Foreskin fibroblast (primary cell): ENCODE measurements at places on chromosomes 2 and 18.
A peak's percentile ranks its signal among the peaks of the same experiment; 100 is the strongest.

DNA sequence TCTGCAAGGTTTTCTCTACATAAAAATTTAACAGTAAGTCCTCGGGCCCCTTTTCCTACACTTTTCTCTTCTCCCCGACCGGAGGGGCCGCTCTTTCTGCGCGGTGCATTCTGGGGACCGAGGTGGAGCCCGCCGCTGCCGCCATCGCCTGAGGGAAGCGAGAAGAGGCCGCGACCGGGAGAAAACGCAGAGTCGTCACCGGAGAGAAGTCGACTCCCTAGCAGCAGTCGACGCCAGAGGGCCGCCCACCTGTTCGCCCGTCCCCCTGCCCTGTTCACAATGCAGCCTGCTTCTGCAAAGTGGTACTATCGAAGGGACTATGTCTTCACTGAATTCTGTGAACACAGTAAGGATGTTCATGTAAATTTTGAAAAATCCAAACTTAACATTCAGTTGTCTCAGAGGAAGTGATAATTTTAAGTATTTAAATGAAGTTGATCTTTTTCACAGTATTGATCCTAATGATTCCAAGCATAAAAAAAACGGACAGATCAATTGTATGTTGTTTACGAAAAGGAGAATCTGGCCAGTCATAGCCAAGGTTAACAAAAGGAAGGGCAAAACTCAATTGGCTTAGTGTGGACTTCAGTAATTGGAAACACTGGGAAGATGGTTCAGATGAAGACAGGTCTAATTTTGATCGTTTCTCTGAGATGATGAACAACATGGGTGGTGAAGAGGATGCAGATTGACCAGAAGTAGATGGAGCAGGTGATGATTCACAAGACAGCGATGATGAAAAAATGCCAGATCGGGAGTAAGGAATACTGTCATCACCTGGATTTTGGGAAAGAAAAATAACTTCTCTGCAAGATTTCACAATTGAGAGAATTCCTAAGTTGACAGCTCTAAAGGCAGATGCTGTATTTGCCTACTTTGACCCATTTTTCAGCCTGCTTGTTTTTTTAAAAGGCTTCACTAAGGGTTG is 55.8 kb downstream of the ASXL2 start:
- peak; percentile 31 for DNase-seq

DNA sequence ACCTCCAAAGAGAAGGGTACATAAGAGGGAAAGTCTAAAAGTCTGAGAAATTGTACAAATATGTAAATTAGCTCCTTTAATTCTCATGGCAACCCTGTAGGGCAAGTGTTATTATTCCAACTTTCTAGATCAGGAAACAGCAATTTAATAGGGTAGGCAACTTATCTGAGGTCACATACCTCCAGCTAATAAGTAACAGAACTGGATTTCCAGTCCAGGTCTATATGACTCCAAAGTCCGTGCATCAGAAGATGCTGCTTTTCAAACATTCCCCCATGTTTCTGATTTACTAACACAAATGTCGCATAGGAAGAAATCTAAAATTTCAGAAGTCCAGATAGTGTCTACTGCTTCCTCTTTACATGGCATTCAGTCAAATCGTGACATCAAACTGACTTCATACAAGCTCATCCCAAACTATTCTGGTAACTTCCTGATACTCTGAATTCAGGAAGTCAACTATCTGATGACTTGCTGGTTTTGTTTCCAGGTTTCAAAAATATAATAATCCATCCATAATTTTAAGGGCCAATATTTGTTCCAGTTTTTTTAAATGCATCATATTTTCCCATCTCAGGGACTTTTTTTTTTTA is 419.3 kb upstream of the ACVR2A start:
- no peak for DNase-seq

DNA sequence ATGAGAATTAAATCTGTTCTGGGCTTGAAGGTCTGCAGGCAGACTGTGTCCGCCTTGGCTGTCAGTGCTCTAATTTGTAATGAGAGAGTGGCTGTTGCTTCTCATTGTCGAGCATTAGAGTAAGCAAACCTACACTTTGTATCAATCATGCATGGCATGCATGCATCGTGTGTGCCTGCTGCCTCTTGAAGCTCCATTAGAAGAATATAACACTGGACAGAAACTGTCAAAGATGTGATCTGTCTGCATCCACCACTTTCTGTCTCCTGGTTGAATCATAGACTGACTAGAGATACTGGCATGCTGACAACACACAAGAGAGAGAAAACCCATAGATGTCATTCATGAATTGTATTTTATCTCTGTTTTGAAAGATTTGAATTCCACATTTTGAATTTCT is 275.0 kb upstream of the NXPH2 start:
- no peak for DNase-seq

DNA sequence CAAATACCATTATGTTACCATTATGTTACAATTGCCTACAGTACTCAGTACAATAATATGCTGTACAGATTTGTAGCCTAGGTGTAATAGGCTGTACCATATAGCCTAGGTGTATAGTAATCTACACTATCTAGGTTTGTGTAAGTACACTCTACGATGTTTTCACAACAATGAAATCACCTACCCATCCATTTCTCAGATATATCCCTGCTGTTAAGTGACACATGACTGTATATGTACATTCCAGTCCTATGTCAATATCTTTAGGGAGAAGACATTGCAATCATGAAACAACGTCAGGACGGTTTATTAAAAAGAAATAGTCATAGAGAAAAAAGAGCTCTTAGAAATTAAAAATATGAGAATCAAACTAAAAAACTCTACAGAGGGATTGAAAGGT is 119.0 kb upstream of the CDC42EP3 start:
- no peak for DNase-seq

GRCh38 chr2:55995211-55995610 is 71.6 kb upstream of the EFEMP1 start:
- no peak for DNase-seq

DNA sequence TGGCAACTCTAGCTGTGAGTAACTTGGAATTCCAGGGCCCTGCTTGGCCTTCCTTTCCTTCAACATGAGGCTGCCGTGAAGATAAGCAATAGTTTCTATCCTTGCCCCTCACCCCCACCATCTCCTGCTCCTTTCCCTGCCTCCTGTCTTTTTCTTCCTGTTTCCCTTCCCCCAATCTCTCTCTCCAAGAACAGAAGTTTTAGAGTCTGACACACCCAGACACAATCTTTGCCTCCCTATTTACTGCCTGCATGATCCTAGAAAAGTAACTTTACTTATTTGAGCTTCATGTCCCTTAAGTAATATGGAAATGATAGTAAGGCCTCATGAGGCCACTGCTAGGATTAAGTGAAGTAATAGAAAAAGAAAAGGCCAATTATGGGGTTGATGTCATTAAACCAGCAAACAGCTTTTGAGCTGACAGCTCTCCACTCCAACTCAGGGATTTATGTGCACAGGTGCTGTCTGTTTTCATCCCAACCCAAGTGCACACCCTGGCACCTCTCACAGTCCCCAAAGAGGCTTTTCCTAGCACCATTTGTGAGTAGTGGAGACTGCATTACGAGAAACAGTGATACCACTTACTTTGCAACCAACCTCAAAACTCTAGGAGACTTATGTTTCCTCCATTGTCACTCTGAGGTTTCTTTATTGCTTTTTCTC is 123.7 kb upstream of the SIX3 start:
- DNase-seq, result no peak

- no peak for DNase-seq
Observed at GRCh38 chr2:196725218-196725617, 74.3 kb downstream of the GTF3C3 start.

- DNase-seq, result no peak
Observed at GRCh38 chr2:222731201-222731621, 59.8 kb downstream of the MOGAT1 start.

- peak; percentile 44 for DNase-seq
Observed at GRCh38 chr18:54983041-54983686, 23.9 kb upstream of the CCDC68 start.

- DNase-seq, result no peak
Observed at GRCh38 chr2:96964221-96964905, 22.0 kb downstream of the FAM178B start.

DNA sequence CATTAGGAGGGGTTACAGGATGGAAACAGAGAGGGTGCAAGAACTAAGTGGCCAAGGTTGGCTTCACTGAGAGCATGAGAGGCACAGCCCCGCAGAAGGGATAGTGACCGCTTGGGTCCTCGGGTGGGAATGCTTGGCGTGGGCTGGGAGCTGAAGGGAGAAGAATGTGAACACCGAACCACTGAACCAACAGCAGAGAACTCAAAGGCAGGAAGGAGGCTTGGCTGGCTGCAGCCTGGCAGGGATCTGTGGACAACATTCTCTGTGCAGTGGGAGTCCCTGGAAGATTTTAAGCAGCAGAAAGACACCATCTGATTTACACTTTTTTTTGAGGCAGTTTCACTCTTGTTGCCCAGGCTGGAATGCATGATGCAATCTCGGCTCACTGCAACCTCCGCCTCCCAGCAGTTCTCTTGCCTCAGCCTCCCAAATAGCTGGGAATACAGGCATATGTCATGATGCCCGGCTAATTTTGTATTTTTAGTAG is 33.9 kb downstream of the SOWAHC start:
- peak; percentile 12 for DNase-seq

DNA sequence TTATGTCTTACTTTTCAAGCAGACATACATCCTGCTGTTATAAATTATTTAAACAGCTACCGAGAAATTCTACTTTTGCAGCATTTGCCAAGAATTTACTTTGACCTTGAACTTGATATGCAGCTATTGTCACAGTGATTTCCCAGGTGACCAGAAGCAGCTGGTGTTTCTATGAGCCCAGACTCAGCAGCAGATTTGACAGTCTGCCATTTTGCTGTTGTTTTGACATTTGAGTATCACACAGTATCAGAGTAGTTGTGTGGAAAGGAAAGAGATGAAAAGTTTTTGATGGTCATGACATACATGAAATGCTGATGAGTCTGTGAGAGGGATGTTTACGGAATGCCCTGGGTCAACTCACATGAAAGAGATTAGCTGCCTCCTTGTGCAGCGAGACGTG is 6.6 kb upstream of the CCDC195 start:
- no peak for DNase-seq

DNA sequence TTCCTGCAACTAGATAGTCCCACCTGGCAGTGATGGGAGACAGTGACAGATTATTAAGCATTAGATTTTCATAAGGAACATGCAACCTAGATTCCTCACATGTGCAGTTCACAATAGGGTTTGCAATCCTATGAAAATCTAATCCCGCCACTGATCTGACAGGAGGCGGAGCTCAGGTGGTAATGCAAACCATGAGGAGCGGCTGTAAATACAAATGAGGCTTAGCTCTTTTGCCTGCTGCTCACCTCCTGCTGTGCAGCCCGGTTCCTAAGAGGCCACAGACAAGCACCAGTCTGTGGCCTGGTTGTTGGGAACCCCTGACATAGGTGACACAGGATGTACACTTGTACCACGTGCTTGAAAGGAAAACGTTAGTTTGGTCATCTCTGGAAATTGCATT is 41.6 kb downstream of the CDH19 start:
- no peak for DNase-seq

DNA sequence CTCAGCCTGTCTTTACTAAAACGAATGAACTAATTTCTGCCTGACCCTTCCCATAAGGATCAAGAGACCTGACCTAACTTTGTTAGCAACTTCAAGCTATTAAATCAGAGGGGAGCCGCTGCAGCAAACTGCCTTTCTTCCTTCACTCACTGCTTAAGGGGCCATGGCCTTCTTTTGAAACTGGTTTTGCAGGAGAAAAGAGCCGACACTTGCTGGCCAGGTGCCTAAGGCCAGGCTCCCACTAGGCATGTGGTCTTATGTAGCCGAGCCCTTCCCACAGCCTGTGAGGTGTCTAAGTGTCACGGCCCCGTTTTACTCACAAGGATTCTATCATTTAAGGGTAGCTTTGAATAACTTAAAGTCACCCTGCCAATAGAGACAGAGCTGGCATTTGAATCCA is 130.8 kb downstream of the ZNF236 start:
- DNase-seq, result no peak

DNA sequence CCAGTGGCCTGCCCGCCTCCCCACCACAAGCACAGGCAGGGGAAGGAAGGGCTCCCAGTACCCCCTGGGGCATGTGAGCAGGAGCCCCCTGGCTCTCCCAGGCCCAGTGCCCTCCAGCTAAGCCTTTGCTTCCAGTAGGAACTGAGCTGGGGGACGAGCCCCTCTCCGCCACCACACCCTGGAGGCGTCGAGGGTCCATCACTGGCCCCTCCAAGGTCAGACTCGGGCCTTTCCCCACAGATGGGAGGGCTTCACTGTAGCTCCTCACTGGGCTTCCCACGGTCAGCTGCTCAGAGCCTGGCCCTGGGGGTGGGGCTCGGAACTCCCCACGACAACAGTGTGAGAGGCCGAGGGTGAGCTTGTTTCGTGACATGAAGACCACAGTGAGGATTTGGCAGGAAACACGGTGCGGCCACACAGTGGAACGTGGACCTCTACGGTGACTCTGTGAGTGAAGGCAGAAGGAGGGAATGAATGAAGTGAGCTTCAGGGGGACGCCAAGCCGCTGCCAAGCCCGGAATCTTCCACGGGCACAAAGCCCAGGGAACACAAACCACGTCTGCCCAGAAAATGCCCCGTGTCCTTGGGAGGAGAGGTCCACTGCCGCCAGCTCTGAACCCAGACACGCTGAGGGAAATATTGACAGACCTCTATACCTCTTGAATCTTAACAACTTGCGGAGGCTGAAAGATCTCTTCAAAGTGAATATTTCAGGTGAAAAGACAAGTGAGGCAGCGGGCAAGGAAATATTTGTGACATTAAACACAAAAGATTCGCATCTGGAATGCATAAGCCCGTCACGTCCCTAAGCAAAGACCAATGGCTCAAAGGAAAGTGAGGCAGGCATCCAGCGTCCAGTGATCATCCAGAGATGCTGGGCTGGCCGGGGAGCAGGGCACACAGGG is 144.8 kb upstream of the GPC1 start:
- no peak for DNase-seq

DNA sequence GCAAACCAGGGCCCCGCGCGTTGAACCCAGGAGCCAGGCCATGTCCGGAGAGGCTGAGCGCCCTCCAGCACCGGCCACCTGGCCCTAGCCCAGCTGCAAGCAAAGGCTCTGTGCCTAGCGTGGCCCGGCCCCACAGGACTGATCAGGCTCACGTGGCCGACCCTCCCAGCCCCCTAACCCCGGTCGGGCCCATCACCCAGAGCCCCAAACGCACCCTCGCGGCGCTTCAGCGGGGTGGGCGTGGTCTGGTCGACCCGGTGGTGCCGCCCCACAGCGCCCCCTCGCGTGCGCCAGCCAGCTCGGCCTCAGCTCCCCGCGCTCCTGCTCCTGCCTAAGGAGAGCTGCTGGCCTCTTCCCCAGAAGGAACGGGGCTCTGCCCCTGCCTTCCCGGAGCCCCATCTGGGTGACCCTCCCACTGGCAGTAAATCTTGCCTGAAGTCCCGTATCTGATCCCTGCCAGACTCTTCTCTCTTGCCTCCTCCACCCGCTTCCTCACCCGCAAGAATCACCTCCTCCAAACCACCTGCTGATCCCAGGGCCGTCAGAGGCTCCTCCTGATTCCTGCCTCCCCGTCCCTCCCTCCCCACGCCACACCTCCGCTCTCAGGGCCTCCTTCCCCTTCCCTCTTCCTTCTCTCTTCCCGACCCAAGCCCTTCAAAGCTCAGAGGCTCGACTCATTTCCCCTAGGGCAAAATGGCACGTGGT is 12.3 kb upstream of the TEX51 start:
- peak; percentile 22 for DNase-seq
